ENCODE measurements at places on chromosomes 1 and 21. TPM values are rescaled to one million over a fixed set of nuclear protein-coding genes. Genes with fewer than 3 reads are reported as not detected.

DNA sequence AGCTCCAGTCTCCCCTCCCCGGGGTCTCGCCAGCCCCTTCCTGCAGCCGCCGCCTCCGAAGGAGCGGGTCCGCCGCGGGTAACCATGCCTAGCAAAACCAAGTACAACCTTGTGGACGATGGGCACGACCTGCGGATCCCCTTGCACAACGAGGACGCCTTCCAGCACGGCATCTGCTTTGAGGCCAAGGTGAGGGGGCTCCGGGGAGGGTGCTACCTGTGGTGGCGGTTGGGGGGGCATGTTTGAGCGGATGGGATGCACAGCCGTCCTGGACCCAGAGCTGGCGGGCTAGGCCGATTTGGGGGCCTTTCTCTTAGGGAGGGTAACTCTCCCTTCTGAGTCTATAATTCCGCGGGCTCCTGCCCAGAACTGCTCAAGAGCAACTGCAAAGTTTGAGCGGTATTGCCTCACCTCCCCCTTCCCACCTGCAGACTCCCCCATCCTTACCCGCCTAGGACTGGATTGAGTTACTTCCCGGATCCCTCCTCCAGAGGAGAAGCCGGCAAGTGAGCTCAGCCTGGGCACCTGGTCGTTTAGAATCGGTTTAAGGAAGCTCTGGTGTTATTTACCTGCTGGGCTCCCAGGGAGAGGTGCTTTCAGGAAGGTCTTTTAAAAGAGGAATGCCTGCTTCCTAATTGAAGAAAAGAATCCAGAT lies 730 bp downstream of the NOS1AP start:
- DNase-seq = no peak

DNA sequence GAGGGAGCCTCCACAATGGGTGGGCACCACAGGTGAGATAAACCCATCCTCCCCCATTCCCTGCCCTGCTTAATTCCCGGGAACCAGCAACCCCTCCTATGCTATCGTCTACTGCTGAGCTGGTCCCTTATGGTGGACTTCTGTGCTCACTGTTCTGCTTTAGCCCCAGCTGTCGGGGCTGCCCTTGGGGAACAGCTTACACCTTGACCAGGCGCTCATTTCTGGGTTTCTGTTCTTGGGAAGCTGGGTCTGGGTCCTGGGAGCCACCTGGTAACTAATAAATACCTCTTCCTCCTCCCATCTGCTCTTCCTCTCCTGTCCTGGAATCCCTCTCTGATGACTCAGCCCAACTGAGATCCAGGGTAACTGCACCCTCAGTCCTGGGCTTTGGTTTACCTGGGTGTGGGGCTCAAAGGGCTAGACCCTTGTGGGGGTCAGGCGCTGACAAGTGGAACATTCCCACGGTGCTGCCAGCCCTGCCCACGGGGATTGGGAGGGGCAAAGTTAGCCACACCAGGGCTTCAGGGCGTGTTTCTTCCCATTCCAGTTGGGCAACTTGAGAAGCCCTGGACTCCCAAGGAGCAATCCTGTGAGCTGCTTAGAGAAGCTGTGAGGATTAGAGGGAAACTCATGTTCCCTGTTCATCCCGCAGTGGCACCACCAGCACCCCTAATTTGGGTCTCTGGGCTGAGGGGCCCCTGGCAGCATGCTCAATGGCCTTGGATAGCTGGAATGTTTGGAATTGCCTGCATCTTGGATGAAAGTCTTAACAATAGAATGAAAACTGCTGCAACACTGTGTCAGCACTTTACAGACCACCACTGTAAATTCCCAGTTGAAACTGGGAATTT lies 1.6 kb downstream of the PCAT6 start:
- DNase-seq = no peak

- DNase-seq = no peak
These were observed 50.6 kb downstream of the ROR1 start for GRCh38 chr1:63824451-63824850.

- no peak for DNase-seq
These were observed 91.4 kb downstream of the PRKAB2 start for GRCh38 chr1:147080671-147081394.

DNA sequence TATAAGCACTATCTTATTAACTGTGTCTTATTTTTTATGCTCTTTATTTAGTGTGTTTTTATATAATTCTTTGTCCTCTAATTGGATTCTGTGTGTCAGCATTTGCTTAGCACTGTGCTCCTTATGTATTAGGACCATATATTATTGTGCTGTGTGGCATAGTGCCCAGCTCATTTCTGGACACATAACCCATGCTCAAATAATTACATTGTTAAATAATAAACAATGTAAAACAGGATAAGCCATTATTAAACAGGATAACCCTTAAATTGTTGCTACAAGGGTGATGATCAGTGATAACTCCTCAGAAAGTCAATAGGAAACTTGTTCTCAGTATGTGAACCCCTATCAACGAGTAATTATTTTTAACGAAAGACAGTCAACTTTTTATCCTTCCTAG lies 150.4 kb downstream of the ADGRL4 start:
- DNase-seq = no peak

DNA sequence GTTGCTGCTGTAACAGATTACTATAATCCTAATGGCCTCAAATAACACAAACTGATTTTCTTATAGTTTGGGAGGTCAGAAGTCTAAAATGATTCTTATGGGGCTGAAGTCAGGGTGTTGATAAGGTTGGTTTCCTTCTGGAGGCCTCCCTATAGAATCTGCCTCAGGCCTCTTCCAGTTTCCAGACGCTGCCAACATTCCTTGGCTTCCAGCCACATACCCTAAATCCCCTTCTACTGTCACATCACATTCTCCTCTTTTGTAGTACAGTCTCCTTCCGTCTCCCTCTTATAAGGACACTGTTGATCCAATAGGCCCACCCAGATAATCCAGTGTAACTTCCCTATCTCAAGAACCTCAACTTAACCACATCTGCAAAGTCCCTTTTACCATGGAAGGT lies 145.3 kb upstream of the NCAM2 start:
- DNase-seq = no peak

DNA sequence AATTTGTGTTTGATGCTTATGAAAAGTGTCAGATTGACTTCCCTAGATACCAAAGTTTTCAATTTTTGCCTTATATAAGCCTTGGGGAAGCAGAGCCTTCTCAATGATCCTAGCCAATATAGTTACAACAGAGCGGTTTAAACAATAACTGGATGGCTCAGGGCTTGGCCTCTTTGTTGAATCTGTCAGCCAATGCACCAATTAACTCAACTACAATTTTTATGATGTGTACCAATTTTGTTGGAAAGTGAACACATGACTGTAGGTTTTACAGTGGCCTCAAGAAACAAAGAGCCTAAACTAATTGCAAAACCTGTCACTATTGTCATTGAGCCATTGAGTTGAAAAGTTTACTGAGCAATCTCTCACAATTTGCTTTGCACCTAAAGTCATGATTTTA lies 71.6 kb upstream of the RGS18 start:
- no peak for DNase-seq

DNA sequence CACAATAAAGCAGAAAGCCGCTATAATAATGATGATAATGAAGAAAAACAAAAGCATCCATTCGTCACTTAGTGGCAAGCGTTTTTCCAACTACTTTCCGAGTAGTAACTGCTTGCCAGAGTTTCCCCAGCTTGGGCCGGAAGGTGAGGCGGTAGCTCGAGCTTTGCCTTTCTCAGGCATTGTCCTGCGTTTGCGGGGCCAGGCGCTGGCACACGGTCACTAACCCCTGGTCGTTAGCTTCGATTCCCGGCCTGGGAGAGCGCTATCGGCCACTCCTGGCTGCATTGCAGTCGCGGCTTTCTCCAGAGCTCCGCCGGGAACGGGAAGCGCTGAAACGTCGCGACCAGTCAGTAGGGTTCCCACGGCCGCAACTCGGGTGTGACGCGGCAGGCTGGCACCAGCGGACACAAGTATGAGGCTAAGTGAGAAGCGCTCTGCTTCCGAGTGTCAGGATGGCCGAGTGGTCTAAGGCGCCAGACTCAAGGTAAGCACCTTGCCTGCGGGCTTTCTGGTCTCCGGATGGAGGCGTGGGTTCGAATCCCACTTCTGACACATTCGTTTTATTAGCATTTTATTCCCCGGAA lies 14.6 kb upstream of the ZNF692 start:
- peak; percentile 95 for DNase-seq

DNA sequence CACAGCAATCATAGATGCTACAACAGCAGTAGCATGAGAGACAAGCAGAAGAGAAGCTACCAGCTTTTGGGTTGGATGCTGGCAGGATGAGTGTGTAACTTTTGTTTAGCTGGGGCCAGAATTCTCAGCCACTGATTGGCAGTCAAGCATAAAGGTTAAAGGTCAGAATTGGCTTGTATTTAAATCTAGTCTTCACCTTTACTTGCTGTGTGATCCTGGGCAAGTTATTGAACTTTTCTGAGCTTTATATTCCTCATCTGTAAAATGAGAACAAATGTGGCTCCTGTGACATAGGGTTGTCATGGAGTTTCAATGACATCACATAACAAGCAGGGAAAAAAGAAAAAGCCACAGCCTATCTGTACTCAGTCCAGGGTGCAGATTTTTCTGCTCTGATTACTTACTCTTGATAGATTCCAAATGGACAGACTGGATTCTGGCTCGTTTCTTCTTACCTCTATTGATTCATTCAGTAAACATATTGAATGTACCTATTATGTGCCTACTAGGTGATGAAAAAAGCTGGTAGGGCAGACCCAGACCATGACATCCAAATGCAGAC lies 2.8 kb upstream of the AZIN2 start:
- DNase-seq = no peak

DNA sequence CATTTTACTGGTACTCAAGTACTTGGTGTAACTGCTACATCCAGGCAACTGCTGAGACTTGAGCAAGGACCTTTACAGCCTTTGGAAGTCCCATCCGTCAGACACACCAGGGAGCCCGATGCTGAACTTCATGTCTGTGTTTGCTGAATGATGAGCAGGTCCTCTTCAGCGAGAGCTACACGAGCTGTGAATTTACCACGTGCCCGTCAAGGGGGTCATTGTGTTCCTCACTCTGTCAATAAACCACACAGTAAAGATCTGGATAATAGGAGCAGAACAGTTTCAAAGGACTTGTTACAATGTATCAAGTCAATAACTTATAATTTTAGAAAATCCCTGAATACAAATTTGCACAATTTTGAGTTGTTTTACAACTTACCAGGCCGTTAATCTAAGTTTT lies 427.2 kb downstream of the KIF26B start:
- no peak for DNase-seq

GRCh38 chr1:6577831-6578525 lies 1.8 kb upstream of the ZBTB48 start:
- no peak for DNase-seq

DNA sequence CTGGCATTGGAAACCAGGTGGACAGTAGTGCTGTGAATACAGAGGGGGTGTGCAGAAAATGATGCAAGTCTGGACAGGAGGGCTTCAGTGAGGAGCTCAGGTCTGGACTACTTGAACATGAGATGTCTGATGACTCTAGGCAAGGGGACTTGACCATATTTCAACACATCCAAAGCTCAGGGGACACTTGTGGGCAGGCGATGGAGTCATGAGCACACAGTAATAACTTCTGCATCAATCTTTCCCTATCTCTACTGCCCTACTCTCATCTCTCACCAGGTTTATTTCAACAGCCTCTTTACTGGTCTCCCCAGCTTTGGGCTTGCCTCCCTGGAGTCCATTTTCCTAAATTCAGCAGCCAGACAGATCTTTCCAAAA lies 21.9 kb downstream of the FMO2 start:
- DNase-seq = no peak

GRCh38 chr1:98932184-98932583 lies 72.5 kb downstream of the PLPPR5 start:
- no peak for DNase-seq

DNA sequence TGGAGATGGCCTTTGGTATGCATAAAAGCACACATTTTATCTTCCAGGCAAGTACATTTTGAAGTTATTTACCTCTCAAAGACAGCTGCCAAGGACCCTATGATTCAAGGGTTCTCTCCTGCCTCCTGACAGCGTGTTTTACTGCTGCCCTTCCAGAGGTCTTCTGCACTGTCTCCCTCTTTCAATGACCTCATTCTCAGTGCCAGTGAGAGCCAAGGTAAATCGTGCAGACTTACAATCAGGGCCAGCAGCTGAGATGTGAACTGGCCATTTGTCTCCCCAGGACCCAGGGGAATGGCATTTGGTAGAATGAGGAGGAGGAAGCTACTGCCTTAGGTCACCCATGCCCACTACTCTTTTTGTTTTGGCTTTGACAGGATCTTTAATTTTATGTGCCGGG lies 84.2 kb upstream of the FGGY start:
- DNase-seq = no peak

DNA sequence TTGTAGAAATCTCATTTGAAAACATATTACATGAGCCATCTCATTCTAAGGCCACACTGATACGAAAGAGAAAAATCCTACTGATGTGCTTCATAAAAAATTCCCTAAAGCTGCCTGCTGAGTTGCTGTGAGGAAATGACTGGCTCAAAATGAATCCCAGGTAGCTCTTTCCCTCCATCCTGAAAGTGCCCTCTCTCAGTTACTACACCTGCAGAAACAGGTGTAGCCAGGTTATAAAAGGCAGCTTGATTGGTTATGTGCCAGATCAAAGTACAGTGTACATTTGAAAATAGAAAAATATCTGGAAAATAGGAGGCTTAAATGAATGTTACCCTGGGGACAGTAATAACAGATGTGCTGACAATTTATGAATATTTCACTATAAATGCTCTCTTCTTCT lies 833.4 kb upstream of the ADGRL4 start:
- DNase-seq = no peak

DNA sequence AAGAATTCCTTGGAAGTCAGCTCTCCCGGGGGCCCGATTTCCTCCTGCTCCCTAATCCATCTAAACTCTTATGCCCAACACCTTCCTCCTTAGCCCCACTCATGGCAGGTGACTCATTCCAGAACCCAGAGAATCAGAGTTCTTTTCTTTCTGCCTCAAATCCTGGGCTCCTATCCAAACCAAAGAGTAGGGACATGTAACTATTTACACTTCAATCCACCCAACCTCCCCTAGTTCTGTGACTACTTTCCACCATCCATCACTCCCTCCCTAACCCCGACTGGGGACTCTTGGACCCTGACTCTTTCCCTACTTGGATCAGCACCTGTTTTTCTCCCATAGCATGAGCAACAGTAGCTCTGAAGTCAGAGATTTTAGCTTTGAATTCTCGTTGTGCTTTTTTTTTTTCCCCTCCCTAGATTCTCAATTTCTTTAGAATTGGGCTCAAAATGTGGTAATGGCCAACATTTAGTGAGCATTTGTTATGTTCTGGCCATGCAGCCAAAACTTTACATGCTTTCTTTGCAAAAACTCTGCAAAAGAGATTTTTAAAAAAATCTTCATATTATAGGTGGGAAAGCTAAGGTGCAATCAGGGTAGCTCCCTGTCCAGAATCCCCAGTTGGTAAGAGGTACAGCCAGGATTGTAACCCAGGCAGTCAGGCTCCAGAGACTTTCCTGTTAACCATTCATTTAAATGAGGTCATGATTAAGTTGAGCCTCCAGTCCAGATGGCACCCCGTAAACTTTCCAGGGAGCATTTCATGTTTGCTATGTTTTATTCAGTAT lies 7.5 kb upstream of the CYP4A11 start:
- DNase-seq = no peak

Gene RHBG
- not detected for total RNA-seq

Gene LCE3D
- not detected for total RNA-seq

Gene GPR61
- 0.54 TPM for total RNA-seq

Gene FBLIM1
- total RNA-seq = 58.8 TPM

Gene F13B
- total RNA-seq = not detected

Gene WDR64
- not detected for total RNA-seq

Gene OR1C1
- not detected for total RNA-seq

Gene APOBEC4
- not detected for total RNA-seq

Gene KCND3
- 9.9 TPM for total RNA-seq

Gene LY9
- total RNA-seq = not detected

Gene GPR52
- 2.9 TPM for total RNA-seq

Gene PPIAL4G
- not detected for total RNA-seq

Gene KCNQ4
- total RNA-seq = 1.9 TPM

Gene KRTAP13-2
- not detected for total RNA-seq

Gene MROH9
- total RNA-seq = not detected

Gene SPRR3
- not detected for total RNA-seq
